ENCODE measurements at places on chromosomes 5 and 9.
A peak's percentile ranks its signal among the peaks of the same experiment; 100 is the strongest.

DNA sequence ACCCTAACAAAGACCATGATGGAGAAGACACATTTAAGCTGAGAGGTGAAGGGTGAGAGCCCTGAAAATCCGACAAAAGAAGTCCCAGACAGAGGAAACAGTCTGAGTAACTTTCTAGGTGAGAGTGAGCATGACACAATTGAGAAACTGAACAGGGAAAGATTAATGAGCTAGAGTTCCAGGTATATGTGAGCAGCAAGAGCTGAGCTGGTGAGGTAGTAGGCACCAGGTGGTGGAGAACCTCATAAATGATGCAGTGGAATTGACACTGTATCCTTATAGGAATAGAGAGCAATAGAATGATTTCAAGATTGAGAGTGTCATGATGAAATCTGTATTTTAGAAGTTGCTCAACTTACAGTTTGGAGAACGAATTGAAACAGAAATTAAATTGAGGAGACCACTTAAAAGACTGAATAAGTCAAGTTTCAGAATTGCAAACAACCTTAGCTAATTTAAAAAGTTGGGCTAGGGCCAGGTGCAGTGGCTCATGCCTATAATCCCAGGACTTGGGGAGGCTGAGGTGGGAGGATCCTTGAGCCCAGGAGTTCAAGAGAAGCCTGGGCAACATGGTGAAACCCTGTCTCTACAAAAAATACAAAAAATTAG lies 89.8 kb downstream of the NREP start:
- no peak for DNase-seq

DNA sequence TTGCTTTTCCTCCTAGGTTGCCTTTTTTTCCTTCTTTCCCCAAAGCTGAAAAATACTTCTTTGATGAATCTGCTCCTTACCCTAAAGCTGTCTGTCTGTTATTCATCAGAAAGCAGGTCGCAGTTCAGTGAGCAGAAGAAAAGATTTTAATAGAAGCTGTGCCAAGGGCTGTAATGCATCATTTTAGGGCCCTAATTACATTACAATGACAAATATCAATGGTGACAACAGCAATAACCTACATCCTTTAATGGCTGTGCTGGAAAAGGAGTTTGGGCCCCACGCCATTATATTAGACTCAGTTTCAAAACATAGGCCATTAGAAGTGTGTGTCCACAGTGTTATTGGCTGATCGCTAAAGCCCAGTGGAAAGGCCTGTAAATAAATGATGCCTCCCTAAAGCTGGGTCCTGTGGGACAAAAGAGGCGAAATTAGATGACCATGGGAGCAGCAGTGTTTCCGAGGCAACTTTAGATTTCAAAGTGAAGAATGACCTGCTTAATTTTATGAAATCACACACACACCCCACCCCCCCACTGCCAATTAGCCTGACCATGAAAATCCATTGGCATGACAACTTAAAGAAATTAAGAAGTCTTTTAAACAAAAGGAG lies 38.4 kb downstream of the TLE4 start:
- DNase-seq: peak; percentile 76

- DNase-seq: peak; percentile 56
Measured at GRCh38 chr9:18472841-18473251, 1.1 kb upstream of the ADAMTSL1 start.

DNA sequence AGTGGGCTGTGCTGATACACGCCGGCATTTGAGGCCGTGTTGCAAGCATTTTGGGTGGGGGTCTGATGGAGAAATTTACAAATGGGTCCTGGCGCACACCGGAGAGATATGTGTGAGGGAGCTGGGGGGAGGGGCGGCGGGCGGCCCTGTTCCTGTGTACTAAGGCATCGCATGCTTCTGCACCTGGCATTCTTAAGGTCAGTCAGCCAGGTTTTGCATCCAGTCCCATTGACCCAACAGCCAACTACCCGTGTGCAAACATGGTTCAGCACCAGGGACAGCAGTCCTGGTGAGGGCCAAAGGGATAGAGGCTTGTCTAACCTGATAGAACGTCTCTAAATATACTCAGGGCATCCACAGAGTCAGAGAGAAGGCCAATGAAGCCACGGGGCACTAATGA lies 839 bp downstream of the GABRG2 start:
- DNase-seq: no peak

- DNase-seq: no peak
Measured at GRCh38 chr5:103174147-103174546, 54.0 kb downstream of the PPIP5K2 start.

GRCh38 chr9:8332331-8332650 lies 532.7 kb upstream of the DMAC1 start:
- DNase-seq: no peak

GRCh38 chr5:41794471-41794870 lies 75.8 kb downstream of the OXCT1 start:
- DNase-seq: peak; percentile 80

DNA sequence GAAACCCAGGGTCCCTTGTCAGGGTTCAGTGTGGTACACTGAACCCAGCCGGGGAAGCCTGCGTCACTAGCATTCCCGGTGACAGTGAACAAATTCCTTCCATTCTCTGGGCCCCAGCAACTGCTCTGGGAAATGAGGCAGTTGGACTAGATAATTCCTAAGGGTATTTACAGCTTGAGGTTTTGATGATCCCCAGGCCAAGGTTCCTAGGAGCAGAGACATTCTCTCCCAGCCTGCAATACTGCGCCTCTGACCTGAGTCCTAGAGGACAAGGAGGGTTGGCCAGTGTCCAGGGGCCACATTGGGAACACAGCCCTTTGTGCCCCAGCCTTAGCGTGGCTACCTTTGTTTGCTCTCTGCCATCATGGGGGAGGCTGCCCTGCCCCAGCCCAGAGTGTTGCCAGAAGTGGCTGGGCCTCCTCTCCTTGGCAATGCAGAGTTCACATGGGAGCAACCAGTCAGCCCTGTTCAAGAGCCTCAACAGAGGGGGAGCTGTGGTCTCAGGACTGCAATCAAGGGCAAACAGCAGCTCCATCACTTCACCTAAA lies 178.2 kb downstream of the SEC61B start:
- DNase-seq: peak; percentile 70

DNA sequence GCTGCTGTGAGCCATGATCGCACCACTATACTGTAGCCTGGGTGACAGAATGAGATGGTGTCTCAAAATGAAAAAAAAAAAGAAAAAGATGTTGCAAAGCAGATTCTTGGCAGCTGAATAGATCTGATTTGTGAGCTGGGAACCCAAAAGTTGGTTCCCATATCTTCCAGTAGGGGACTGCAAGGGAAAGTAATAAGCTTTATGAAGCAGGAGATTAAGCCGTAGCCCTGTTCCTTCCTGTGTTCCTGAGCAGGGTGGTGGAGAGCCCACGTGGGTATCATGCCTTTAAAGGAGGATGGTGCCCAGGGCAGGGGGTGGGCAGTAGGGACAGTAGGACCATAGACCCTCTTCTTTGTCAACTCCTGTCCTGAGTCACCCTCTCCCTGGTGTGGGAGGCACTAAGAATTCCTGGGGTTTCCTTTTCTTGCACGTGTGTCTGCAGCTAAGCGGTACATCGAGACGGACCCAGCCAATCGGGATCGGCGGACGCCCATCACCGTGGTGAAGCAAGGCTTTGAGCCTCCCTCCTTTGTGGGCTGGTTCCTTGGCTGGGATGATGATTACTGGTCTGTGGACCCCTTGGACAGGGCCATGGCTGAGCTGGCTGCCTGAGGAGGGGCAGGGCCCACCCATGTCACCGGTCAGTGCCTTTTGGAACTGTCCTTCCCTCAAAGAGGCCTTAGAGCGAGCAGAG lies 37.9 kb downstream of the STOM start:
- peak; percentile 84 for DNase-seq

DNA sequence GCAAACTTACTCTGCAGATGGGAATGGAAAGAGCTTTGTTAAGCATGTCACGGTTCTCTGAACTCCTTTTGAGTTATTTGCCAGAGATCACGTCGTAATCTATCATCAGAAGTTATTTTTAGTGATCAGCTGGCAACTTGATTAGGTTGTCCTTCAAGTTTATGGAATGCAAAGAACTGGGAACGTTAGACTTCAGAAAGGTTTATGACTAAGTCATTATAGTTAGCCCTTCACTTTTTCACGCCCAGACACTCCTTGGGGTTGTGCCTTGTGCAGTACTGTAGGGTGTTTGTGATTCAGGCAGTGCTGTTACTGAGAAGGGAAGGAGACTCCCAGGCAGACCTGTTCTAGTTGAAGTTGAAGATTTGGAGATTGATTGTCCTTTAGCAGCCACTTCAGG lies 26.8 kb upstream of the PHF2 start:
- no peak for DNase-seq

DNA sequence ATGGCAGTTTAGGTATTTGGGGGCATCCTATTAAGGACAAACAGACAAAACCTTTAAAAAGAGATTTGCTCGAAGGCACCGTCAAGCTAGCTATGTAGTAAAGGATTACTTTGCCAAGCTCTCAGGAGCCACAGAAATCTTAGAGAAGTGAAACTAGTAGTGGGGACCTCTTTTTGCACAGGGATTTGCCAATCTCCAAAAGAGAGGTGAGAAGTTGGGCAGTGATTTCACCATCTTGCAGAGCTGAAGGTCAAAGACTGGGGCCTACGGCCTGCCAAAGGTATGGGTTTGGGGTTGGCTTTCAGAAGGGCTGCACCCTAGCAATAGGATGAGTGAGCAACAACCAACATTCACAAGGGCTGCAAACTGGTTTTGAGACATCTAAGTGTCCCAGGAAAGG lies 1.6 kb upstream of the FCN1 start:
- DNase-seq: no peak

- DNase-seq: peak; percentile 72
Measured at GRCh38 chr9:16915126-16915831, 44.8 kb upstream of the BNC2 start.

DNA sequence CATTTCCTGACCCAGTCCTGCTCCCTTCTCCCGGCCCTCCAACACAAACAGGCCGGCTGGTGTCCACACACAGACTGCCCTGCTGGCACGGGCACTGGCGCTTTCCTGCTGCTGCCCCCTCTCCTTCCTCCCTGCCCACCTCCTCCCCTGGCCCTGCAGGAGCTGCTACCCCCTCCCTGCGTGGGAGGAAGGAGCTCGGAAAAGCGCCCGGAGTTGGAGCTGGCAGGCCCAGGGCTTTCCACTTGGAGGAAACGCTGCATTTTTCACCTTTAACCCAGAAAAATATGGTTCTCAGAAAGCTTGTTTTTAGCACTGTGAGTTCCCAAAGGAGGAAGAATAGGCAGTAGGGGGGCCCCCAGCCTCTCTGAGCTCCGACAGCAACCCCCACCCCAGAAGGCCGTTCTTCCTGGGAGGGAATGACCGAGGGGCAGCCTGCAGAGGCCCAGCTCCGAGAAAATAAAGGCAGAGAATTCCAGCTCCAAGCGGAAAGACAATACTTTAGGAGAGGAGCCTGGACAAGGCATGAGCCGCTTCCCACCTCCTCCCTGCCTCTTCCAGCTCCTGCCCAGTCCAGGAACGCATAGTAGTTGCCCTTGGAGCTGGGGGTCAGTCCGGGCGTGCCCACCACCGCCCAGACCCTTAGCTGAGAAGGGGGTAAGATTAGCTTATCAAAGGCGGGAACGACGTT lies 88.9 kb downstream of the LIFR start:
- DNase-seq: peak; percentile 78

- no peak for DNase-seq
Measured at GRCh38 chr9:89387197-89387849, 69.0 kb downstream of the SECISBP2 start.

DNA sequence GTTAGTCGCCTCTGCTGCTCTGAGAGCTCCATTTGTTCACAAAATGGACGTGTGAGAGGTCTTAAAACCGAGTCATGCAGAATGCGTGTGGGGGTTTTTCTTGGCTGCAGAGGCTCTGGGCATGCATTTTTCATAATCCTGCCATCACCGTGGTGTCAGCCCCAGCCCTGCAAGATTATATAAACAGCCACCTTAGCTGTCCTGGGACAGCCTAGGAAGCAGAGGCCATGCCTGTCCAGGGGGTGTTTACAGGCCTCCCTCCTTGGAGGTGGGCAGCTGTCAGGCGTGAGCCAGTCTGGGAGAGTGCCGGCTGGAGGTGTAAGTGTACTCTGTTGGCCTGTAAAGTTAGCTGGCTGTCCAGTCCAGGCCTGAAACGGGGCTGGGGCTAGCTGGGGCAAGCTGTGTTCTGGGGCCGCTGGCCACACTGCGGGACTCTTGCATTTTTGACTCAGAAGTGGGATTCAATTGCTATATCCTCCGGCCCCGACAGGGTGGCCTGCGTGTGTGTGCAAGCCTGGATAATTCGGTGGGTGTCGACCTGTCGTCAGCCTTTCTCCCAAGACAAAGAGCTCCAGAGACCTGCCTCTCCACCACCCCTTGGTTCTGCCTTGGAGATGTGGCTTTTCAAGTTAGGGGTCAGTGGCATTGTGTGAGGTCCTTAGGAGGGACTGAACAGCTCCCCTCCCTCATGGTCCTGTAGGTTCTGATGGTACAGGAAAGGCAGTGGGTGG lies 2.4 kb downstream of the WNK2 start:
- DNase-seq: no peak

- no peak for DNase-seq
Measured at GRCh38 chr5:179890751-179891682, 16.7 kb downstream of the TBC1D9B start.

DNA sequence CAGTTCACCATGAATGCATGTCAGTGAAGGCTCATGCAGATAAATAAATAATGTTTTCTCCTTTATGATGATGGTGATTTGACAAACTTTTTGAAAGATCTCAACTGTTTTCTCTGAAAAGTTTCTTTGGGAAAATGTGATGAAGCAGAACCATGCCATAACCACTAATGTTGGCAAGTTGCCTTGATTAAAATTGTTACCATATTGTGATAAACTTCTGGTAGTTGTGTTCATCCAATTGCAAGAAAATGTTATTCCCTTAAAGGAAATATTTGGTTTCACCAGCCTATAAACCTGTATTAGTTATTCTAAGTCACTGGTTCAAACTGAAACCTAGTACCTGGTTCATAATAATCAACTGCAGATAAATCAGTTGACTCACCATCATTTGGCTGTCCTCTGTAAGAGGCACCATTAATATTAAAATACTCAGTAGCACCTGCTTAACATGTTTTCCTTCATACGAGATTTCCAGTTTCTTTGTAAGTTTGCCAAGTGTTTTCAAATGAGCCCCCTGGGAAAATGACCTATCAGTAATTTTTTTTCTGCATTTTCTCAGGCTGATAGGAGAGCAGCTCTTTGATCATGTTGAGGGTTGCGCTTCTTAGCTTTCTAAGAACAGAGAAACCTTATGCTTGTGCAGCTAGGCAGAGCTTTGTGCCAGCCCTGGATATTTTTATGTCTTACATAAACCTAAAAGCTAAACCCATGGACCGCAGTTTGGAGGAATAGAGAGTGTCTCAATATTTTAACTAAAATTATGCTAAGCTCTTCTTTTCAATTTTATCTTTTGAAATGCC lies 88.0 kb downstream of the LURAP1L start:
- peak; percentile 64 for DNase-seq

- DNase-seq: no peak
Measured at GRCh38 chr9:132525308-132526023, 56.9 kb upstream of the BARHL1 start.

DNA sequence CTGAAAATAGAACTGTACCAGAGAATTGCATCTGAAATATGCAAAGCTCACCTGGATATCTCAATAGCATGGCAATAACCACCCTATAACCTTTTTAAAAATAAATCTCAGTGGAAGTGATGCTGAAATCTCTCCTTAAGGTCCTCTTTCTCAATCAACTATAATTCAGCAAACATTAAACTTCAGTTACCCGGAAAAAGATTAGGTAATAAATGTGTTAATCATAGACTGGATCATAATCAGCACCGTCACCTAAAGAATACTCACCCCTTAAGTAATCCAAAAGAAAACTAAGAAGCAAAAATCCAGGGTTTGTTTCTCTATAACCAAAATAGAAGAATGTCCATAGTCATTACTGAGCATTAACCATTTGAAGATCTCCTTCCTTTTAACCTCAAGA lies 44.3 kb upstream of the DENND4C start:
- DNase-seq: peak; percentile 23

Measured in fibroblast of gingiva (primary cell).